Activated effector memory CD4-positive, alpha-beta T cell treated with anti-CD3 and anti-CD28 coated beads, Interleukin-2, amount 50 U/mL, for 16 hours (primary cell): ENCODE measurements at places on chromosomes 13 and 19.

- no peak for DNase-seq
Observed at GRCh38 chr13:57665481-57665880, 33.9 kb downstream of the PCDH17 start.

- no peak for DNase-seq
Observed at GRCh38 chr13:50629497-50629896, 214.0 kb downstream of the DLEU7 start.

- no peak for DNase-seq
Observed at GRCh38 chr13:59658738-59659330, 504.9 kb downstream of the DIAPH3 start.

GRCh38 chr13:43077046-43077445 lies 53.7 kb downstream of the DNAJC15 start:
- DNase-seq, result no peak

DNA sequence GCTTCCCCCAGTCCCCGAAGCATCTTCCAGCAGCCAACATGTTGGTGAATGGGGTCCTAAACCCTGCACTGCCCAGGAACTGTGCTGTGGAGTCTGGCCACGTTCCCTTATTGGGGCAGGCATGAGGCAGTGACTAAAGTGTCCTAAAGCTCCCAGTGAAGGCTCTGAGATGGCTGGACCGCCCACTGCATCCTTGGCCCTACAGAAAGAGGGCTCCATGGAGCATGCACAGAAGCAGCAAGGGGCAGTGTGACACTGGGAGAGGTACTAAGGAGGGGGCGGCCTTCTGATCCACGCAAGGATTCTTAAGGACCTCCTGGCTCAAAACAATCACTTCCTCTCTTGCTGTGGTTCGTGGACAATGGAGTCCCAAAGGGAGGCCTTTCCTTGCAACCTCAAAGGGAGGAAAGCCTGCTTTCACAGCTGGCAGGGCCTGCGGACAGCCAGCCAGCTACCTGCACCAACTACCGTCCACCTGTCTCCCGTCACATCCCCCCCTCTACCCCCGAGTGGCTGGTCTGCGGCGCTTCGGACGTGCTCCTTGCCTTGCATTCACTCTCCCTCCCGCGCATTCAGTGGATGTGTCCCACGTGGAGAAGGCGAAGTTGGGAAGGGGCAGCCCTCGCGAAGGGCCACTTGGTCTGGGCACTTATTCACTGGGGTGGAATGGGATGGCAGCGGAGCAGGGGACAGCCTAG lies 63.9 kb upstream of the STARD13 start:
- no peak for DNase-seq

DNA sequence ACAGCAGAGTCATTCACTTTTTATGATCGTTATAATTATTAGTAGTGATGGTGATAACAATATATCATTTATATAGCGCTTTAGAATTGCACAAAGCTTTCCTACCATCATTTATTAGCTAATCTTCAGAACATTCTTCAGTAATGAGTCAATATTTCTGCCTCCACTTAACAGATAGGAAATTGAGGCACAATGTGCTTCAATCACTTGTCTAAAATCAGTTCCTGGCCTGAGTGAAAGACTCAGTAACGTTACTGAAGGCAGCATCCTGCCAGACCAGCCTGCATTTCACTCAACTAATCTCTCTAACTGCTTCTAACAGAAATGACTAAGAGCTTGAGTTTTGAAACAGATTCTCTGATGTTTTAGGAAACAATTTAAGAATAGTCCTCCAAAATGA lies 412.1 kb downstream of the MZT1 start:
- DNase-seq, result no peak

DNA sequence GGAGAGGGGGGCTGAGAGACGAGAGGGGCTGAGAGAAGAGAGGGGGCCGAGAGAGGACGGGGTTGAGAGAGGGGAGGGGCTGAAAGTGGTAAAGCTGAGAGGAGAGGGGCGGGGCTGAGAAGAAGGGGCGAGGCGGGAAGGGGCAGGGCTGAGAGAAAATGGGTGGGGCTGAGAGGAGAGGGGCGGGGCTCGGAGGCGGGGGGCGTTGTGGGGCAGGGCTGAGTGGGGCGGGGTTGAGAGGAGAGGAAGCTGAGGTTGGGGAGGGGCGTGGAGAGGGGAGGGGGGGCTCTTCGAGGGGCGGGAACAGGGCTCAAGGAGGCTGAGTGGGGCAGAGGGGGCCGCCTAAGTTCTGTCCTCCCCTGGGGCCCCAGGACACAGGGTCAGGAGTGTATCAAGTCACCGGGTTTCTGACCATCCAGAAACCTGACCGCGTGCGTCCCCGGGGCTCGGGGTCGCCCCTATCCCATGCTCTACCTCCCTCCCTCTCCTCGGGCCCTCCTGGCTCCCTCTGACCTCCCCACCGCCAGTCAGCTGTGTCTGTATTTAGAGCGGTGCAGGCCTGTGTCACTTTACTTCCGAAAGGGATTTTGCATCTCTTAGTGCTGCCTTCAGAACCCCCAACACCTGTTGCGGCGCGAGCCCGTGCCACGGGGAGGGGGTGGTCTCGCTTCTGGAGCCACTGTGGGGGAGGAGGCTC lies 38.6 kb upstream of the SEMA6B start:
- DNase-seq, result peak; percentile 69

GRCh38 chr13:112940236-112940635 lies 28.8 kb upstream of the MCF2L start:
- DNase-seq, result no peak

DNA sequence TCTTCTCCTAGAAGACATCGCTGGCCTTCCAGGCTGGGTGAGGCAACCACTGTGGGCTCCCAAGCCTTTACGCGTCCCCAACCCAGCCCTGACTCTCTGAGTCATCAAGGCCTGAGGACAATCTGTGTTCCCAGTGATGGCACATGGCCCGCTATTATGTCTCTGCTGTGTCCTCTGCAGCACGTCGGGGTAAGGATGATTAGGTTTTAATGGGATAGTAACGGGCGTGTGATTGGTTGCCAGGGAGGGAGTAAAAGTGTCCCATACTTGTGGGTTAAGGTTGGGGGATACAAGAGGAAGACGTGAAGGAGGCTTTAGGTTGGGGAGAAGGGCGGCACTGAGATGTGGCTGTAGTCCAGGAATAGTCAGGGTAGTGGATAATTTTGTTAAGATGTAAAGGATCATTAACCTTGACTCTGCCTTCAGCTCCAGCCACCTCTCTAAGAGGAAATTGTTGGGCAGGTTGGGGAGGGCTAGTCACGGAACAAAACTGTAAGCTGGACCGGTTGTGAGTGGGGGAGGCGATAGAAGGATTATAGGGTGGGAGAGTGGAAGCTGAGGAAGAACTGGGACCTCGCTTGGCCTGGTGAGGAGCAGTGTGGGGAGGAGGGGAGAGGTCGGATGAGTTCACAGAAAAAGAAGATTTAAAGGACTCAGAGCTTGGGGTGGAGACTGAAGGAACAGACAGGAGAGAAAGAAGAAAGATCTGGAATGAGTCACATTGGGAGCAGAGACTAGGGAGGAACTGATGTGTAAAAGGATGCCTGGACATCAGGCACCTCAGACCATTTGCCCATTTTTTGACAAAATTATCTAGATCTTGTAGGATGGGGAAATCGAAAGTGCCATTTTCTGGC lies 27.9 kb upstream of the IGFL1 start:
- peak; percentile 1 for DNase-seq

GRCh38 chr13:48494874-48495273 lies 38.0 kb downstream of the RCBTB2 start:
- DNase-seq, result no peak

DNA sequence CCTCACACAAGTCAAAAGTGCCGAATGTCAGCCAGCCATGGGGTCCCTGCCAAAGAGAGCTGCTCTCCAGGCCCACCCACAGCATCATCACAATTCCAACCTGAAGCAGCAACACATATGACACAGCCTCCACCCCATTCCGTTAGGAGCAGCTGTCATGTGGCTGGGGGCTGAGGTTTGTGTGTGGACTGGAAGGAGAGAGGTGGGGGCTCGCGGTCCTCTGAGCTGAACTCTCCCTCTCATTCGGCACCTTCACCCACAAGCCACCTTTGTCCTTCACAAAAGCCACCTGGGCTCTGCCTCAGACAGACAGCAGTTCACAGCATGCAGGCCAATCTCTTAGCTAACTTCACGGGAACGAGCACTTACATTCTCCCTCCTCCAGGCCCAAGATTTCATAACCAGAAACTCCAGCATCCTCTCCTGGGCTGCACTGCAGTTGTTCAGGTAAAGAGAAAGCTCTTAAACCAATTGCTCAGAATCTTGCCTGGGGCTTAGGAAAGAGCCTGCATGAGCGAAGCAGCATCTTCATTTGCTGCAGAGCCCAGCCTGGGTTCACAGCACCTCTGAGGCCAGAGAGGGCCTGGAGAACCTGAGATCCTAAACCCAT lies 7.2 kb downstream of the RAB20 start:
- DNase-seq, result no peak

DNA sequence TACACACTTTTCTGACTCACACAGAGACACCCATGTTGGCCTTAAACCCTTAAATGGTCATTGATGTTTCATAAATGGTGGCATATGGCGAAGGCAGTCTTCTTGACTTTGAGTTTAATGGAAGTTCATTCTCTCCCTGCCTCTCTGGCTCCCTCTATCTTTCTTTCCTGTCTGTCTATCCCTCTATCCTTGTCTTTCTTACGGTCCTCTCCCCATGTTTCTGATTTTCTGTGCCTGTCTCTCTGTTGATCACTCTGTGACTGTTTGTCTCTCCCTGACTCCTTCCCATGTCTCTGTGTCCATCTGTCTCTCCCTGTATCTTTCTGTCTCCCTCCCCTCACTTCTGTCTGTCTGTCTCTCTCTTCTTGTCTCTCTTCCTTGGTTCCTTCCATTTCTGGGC lies 43.2 kb upstream of the SHKBP1 start:
- no peak for DNase-seq

- no peak for DNase-seq
Observed at GRCh38 chr13:60260440-60260839, 96.7 kb upstream of the DIAPH3 start.

GRCh38 chr19:33785795-33786194 lies 10.9 kb upstream of the KCTD15 start:
- no peak for DNase-seq

- no peak for DNase-seq
Observed at GRCh38 chr13:37648609-37649008, 50.0 kb upstream of the POSTN start.

GRCh38 chr13:18944501-18945068 lies 237.0 kb downstream of the TUBA3C start:
- no peak for DNase-seq

DNA sequence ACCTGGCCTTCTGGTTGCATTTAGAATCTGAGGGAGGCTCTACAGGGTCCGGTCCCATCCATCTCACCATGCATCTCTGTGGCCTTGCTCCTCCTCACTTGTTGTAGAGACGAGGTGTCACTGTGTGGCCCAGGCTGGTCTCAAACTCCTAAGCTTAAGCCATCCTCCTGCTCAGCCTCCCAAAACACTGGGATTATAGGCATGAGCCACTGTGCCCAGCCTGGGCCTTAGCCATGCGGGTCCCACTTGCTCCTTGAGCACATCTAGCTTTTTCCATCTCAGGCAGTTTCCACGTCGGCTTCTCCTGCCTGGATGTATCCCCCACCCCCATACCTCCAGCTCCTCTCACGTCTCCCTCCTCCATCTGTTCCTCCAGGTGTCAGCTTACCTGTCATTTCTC lies 9.8 kb downstream of the ELSPBP1 start:
- no peak for DNase-seq

- no peak for DNase-seq
Observed at GRCh38 chr19:13068085-13068846, 34.4 kb downstream of the LYL1 start.

DNA sequence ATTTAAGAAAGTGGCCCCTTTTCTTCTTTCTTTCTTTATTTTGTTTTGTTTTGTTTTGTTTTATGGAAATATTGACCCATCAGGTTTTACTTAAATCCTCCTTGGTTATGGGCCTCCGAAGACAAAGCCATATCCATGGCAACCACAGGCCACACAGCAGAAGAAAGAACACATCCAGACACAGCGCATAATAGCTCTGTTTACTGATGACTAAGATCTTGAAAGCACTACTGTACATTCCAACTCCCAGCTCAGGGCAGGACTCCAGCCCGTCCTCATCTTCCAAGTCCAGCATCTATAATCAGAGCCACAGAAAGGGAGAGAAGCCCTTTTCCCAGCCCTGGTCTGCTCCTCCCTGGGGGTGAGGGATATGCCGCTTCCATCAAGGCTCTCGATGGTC lies 84.3 kb downstream of the NUFIP1 start:
- no peak for DNase-seq

- no peak for DNase-seq
Observed at GRCh38 chr13:45296259-45296658, 44.7 kb downstream of the TPT1 start.
